ENCODE measurements at places on chromosomes 4 and X.

- no peak for DNase-seq
Observed at GRCh38 chrX:95346856-95347255, 1337.8 kb upstream of the DIAPH2 start.

- DNase-seq: no peak
Observed at GRCh38 chrX:8720136-8720535, 11.8 kb downstream of the ANOS1 start.

- no peak for DNase-seq
Observed at GRCh38 chr4:14222377-14223029, 595.0 kb upstream of the BOD1L1 start.

DNA sequence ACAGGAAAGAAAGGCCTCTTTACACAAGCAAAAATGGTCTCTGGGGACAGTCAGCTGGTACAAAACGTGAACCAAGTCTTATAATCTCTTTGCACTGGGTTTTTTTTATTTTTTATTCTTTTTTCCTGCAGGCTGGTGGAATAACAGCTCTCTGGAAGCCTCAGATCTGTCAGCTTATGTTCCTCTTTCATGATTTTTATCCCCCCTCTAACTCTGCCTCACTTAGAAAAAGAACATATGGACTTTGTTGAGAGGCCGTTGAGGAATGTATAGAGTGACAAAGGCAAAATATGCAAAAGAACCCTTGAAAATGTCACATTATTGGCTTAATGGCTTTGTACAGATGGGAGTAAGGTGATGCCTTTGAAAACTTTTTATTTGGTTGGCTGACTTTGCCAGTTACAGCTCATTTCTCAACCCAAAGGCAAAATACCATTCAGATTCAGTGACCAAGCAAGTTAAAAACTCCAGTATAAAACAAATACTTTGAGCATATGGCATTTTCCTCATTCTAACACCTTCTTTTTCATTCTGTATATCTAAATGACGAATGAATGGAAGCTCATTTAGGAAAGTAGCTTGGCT lies 111.1 kb downstream of the RNF150 start:
- no peak for DNase-seq

- no peak for DNase-seq
Observed at GRCh38 chr4:38902695-38903094, 35.1 kb downstream of the FAM114A1 start.

GRCh38 chrX:54695231-54695630 lies 102.8 kb downstream of the ITIH6 start:
- no peak for DNase-seq

DNA sequence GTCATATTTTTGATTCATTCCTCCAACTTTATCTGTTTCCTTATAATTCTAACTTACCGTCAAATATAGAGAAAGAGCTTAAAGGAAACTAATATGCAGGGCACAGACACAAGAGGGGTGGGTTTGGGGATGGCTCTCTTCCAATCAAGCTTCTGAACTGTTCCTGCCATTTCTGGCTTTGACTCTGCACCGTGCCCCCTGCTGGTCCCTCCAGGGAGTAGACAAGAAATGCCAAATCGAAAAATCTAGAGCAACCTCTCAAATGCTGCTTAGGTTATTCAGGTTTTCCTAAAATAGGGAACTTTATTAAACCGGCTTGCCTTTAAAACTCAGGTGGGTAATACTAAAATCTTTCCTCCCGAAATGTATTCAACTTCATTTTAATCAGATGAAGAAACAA lies 39.8 kb upstream of the VCX3A start:
- no peak for DNase-seq

DNA sequence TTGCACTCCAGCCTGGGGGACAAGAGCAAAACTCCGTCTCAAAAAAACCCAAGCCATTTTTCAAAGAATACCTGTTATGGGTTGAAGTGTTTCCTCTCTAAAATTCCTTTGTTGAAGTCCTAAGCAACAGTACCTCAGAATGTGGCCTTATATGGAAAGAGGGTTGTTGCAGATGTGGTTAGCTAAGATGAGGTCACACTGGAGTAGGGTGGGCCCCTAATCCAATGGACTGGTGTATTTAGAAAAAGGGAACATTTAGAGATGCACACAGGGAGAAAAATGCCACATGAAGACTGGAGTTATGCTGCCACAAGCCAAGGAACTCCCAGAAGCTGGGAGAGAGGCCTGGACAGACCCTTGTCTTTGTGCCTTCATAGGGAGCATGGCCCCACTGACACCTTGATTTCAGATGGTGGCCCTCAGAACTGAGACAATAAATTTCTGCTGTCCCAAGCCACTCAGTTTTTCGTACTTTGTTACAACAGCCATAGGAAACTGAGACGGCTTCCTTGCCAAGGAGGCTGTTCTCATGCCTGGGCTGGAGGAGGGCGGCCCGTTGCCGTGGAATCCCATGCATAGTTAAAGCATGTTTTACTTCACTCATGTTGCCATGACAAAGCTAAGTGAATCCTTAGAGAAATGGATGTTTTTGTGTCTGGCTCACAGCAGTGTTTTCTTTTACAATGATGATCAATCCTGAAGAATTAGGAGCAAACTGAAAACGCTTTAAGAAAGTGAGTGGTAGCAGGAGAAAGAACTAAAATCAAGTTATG lies 16.5 kb downstream of the TRAPPC2 start:
- DNase-seq: no peak

GRCh38 chrX:40104985-40105834 lies 7.5 kb upstream of the BCOR start:
- no peak for DNase-seq

GRCh38 chrX:68999931-69000330 lies 165.3 kb downstream of the PJA1 start:
- no peak for DNase-seq

- no peak for DNase-seq
Observed at GRCh38 chrX:69022430-69022829, 142.8 kb downstream of the PJA1 start.

- DNase-seq: no peak
Observed at GRCh38 chr4:61866378-61867030, 666.4 kb downstream of the ADGRL3 start.

DNA sequence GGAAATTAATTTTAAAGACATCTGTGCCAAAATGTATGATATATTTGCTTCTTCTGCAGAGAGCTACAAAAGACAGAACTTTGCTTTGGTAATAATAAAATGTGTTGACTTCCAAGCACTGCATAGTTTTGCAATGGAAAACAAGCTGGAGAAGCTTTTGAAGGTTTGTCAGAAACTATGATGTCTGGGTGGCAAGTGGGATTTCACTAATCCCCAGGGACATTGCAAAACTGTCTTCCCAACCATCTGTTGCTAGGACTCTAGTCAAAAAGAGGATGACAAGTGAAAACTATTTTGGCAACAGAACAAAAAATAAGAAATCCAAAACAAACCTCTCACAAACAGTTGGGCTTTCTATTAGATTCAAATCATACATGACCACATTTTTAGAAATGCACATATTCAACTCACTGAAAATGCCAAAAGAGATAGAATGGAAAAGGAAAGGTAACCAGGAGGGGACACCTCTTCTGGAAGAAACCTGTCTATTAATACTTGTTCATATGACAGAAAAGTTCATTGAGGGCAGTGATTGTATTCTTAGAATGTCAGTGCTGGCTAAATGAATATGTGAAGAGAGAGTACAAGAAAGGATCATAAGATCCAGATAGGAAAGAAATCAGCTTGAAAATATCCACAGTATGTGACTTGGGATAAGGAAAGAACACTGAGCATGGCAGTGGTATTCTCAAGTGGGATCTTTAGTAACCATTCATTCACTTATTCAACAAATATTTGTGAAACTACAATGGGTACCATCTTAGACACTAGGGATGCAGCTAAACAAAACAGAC lies 228.0 kb downstream of the RASL11B start:
- no peak for DNase-seq

DNA sequence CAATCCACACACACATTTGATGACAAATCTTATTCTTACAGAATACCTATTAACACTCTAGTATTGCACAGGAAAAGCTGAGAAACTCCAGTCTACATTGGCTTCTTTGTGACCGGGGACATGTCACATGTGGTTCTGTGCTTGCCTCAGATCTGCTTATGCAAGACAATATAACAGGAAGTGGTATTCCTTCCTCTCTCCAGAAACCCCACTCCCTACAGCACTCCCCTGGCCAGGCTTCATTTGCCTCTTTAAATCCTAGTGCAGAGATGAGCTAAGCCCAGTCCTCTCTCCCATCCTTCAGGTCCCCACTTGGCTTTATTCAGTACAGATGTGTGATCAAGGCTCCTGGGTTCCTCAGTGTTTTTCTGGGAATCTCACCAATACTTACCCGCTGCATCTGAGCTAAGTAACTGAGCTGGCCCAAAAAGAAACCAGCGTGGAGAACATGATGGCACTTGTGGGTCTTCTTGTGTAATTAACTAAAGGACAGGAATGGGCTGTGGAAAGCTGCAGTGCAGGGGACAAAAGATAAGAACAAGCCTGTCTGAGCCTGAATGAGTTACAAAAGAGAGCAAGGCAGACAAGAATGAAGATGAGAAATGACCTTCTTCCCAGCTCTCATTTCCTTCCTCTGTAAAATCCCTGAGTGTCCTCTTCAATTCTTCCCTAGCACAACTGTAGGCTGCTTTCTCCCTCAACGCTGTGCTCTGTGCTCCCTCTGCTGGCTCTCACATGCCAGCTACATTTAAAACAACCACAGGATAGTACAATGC lies 105.6 kb downstream of the HNRNPD start:
- no peak for DNase-seq

GRCh38 chr4:24741910-24742309 lies 53.5 kb upstream of the SOD3 start:
- no peak for DNase-seq

DNA sequence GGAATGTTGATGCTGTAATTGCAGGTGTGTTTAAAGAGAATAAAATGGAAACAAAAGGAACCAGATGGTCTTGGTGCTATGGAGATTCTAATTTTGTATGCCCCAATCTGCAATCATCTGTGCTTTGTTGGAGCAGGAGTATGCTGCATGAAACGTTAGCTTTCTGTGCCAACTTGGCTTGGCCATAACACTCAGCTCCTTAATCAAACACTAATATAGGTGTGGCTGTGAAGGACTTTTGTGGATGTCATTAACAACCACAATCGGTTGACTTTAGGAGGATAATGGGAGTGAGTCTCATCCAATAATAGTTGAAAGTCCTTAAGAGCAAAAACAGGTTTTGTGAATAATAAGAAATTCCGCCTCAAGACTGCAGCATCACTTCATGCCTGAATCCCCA lies 399.2 kb downstream of the NLGN4X start:
- no peak for DNase-seq

DNA sequence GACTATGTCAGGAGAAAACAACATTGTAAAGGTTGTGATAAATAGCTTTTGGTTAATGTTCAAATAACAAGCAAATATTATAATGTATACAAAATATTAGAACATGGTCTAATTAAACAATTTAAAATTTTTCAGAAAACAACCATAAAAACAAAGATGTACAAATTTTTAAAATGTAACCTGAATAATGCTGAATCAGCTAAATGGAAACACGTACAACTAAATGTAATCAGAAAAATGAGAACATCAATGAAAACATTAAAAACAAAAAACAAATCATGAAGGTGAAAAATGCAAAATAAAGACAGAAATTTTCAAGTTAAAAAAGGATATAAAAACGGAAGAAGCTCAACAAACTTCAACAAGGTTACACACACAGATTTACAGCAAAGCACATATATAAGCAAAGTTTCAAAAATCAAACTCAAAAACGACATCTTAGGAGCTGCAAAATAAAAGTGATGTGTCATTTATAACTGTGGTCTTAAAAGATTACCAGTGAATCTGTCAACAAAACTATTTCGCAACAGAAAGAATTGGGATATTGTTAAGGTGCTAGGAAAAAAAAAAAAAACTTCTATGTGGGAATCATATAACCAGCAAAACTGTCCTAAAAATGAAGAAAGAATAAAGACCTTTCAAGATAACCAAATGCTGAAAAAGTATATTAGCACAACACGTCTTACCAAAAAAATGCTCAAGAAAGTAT lies 31.8 kb downstream of the ZNF732 start:
- DNase-seq: no peak

DNA sequence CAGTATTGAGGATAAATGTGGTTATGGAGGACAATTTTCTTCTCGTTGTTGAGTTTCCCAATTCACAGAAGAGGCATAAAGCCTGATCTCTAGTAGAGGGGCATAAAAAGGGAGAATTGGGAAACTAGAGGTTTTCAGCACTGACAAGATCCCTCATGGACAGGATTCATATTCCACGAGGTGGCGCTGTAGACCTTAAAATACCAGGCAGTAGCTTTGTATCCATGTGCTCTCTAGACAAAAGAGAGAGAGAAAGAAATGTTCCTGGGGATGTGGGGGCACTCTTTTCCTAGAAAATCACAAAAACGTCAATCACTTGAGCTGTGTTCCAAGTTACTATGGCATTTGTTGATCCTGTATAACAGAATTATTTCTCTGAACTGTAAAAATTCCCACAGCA lies 128.3 kb downstream of the MAGEE1 start:
- no peak for DNase-seq

DNA sequence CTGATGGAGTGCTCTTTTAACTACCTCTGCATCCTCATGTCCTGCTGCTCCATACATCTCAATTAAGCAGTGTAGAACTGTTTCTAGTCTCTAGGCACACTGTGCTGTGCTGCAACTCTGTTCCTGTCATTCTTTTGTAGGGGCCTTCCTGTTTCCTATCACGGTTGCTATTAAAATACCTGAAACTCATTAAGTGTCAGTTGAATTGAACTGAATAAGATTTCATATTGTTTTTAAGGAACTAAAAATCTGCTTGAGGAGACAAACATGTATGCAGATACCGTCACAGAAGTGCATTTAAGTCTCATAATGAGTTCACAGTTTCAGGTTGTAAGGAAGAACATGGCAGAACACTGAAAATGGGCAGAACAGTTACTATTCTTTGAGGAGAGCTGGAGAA lies 170.1 kb downstream of the LARP7 start:
- DNase-seq: no peak

- DNase-seq: no peak
Observed at GRCh38 chrX:110692866-110693265, 102.8 kb downstream of the CHRDL1 start.

DNA sequence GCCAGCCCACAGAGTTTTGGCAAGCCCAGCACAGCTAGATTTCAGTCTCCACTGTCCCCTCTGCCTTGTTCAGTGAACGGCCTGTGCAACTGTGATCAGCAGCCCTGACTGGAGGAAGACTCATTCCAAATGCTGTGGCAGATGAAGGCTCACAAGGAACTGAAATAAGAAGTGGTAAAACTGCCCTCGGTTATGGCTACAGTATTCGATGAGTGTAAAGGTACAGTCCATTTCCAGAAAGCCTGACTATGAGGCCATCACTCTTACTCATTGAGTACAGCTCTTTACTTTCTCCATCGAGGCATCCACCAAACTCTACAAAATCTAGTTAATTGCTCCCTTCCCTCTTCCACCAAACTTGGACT lies 69.1 kb downstream of the RHOH start:
- DNase-seq: no peak
